Activated CD8-positive, alpha-beta memory T cell treated with anti-CD3 and anti-CD28 coated beads for 1 hour (primary cell): ENCODE measurements at places on chromosomes 6 and 20.

- DNase-seq: no peak
These were observed 245.2 kb downstream of the ADGRB3 start for GRCh38 chr6:68880050-68880813.

GRCh38 chr20:53530440-53530839 lies 63.2 kb downstream of the ZNF217 start:
- no peak for DNase-seq

- no peak for DNase-seq
These were observed 3.1 kb downstream of the MAP1LC3A start for GRCh38 chr20:34561661-34562060.

GRCh38 chr6:75368151-75368779 lies 83.7 kb upstream of the TMEM30A start:
- DNase-seq: no peak

GRCh38 chr6:19860235-19860877 lies 23.2 kb downstream of the ID4 start:
- DNase-seq: no peak

DNA sequence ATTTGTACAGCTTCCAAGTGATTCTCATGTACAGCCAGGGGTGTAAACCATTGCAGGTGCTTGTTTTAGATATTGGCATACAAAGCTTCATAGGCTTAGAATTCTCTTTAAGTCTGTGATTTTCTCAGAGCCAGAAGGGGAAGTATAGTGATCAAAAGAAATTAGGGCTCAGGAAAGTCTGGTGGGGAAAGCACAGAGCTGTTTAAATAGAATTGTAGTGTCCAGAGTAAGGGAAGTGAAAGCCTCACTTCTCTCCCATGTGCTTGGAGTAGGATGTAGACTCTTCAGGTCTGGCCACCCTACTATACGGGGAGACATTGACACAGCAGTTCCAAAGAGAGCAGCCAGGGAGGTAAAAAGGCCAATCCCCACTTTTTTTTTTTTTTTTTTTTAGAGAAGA lies 10.4 kb downstream of the GCNT2 start:
- DNase-seq: no peak

GRCh38 chr6:152313542-152314482 lies 323.4 kb downstream of the SYNE1 start:
- no peak for DNase-seq

DNA sequence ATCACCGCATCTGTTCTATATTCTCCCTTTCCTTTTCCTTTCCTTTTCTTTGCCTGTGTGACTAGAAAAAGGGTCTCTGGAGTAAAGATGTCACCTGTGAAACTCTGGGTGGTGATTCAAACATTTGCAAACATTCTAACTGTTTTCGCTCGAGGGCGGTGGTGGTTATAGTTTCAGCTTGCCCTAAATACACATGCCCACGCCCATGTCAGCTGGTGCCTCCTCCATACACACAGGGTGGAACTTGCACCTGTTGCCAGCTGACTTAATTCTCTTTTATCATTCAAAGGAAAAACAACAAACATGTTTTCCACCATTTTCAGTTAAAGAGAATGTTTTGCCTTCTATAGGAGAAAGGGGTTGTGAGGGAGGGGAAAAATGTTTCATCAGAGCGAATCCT lies 381.9 kb upstream of the ARID1B start:
- DNase-seq: no peak
